DMS 273 treated with DMSO at 0.1 percent for 48 hours (cell line): ENCODE measurements at places on chromosomes 2 and 18.

GRCh38 chr2:62145478-62146100, 50.3 kb upstream of the B3GNT2 start:
- no peak for DNase-seq

GRCh38 chr2:201040867-201041628, 30.4 kb downstream of the HYCC2 start:
- DNase-seq = no peak

DNA sequence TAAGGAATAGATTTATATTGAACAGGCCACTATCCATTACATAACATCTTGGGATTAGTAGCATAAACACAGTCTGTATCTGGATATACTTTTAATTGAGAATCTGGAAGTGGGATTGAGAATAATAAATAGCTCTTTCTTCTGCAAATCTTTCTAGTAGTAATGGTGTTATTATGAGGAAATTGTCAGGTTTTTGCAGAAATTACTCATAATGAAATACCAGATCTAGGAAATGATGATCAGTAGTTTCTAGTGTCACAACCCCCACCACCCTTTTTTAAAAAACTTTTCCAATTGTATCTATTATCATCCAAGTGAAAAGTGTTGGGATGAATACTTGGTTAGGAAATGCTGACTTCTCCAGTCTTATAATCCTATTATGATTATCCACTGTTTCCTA, 18.7 kb downstream of the NBEAL1 start:
- no peak for DNase-seq

DNA sequence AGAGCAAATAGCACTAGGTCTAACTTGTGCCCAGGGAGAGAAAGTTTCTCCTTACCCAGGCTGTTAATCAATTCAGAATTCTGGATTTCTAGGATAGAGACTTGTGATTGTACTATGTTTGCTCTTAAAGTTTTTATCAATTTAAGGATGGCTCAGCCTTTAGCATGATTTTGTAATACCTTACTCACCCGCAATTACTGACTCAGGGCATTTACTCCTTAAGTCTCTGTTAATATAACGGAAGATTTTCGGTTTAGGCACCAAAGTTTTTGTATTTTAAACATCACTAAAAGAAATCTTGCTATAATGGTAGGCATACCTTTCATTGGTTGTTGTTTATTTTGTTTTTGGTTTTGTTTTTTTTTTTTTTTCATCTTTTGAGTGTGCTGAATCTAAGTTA, 358.2 kb downstream of the RBM43 start:
- no peak for DNase-seq

DNA sequence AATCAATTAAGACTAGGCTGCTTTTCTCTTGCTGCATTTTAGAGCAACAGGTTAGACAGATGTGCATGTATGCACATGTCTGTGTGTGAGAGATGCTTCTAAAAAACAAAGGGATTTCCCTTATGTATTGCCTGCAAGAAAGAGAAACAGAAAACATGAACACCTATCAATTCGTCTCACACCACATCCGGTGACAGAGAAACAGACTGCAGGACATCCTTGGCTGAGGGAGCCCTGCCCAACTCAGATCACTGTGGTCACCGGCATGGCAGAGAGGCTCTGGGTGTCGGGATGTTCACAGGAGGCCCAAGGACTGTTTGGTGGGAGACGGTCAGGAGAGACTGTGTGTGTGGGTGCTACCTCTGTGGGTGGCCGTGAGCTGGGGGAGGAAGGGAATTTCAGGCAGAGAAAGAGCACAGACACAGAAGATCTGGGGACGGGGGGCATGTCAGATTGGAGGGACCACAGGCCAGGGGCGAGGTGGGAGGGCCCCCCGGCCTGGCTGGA, 24.9 kb downstream of the FHL2 start:
- DNase-seq = no peak

GRCh38 chr2:131034122-131035051, 58.9 kb downstream of the FAM168B start:
- DNase-seq = no peak

DNA sequence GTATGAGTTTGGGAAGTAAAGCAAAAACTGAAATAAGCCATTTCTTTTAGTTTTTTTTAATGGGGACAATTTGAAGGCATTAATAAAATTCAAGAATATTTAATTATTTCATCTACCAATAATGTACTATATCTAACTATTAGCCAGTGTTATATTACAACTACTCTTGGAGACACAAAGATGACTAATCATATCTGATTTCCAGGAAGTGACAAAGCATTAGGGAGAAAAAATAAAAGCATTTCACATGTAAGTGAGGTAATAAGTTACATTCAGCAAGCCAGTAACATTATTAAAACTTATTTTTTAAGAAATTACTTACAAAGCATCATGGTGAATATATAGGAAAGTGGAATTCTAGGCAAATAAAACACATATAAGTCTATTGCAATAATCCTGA, 781.3 kb upstream of the NRXN1 start:
- no peak for DNase-seq

GRCh38 chr2:238446371-238446770, 19.6 kb downstream of the ASB1 start:
- DNase-seq = no peak

DNA sequence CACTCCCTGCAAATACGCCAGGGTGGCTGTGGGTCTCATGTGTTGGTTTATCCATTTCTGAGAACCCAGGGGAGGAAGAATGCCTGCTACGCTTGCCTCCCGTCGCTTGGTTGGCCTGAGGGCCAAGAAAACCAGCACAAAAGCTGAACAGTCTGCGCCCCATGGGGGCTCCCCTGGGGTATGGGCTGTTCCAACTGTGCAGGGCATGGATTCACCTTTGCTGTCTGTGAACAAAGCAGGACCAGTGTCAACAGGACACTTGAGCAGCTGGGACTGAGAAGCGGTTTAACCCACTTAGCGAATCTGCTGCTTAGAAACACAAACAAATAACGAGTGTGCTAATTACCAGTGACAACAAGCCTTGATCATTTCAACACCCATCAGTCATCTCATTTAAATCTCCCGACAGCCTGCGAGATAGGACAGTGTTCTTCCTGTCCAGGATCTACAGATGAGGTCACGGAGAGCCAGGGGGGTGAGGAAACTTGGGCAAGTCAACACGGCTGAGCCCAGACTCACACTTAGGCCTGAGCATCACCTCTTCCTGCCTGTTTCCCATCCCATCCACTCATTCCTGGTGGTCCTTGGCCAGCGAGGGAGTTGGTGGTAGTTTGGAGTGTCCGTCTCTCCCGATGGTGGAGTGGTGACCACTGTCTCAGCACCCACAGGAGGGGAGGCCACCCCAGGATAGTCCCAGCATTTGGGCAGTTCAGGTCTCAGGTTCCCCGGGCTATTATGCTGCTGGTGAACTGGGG, 111.6 kb upstream of the HAAO start:
- DNase-seq = no peak

GRCh38 chr2:217525076-217525475, 477.7 kb downstream of the TNS1 start:
- no peak for DNase-seq

- DNase-seq = no peak
These were observed 40.0 kb downstream of the LBH start for GRCh38 chr2:30271301-30271700.

GRCh38 chr2:204268458-204268857, 276.8 kb upstream of the PARD3B start:
- no peak for DNase-seq

GRCh38 chr2:29233428-29233827, 118.2 kb downstream of the CLIP4 start:
- no peak for DNase-seq
